ENCODE measurements at places on chromosomes 6 and 20.

GRCh38 chr6:127844529-127844928, 56.3 kb downstream of the THEMIS start:
- DNase-seq: no peak

DNA sequence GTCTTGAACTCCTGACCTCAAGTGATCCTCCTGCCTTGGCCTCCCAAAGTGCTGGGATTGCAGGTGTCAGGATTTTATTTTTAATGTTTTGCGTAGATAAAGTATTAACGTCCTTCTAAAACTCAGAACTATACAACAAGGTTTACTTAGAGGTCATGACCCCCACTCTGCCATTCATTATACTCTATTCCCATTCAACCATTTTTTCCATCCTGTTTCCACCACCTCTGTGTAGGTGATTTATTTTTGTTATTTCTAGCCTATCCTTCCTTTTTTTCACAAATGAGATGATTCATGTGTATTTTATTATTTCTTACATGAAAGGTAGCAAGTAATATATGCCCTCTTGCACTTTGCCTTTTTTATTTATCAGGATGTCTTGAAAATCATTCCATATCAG, 138.1 kb downstream of the FARS2 start:
- DNase-seq: no peak

DNA sequence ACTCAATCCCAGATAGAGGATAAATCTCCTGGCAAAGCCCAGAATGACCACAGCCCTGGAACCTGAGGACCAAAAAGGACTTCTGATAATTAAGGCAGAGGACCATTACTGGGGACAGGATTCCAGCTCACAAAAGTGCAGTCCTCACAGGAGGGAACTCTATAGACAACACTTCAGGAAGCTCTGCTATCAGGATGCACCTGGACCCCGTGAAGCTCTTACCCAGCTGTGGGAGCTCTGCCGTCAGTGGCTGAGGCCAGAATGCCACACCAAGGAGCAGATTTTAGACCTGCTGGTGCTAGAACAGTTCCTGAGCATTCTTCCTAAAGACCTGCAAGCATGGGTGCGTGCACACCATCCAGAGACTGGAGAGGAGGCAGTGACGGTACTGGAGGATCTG, 992 bp downstream of the ZSCAN16 start:
- DNase-seq: no peak

- DNase-seq: no peak
These were observed 1.3 kb downstream of the FAM83C start for GRCh38 chr20:35290887-35291417.

DNA sequence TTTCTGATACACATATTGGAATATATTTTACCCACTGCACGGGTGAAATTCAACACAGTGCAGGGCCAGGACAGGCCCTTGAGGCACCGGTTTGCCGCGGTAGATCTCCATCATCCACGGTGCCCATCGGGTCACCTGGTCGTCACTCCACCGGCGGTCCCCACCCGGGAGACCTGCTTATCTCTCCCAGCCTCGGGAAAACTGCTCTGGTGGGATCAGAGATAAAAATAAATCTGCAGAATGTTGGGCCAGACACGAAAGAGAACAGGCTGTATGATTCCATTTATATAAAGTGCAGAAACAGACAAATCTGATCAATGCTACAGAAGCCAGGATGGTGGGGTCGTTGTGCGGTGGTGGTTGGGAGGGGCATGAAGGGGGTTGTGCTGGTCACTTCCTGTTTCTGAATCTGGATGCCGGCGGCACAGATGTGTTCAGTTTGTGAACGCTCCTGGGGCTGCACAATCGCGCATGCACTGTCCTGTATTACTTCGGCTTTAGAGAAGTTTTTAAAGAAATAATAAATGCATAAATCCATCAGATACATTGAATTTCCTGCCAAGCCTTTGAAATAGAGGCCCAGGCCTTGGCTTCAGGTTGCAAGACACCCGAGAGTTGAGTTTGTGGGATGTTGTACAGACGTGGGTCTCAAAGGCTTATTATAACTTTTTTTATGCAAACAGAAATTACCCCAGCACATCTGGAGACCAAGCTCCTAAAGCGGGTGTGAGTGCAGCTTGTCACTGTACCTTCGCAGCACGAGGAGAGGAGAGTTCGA, 54.3 kb downstream of the ANKRD60 start:
- no peak for DNase-seq

DNA sequence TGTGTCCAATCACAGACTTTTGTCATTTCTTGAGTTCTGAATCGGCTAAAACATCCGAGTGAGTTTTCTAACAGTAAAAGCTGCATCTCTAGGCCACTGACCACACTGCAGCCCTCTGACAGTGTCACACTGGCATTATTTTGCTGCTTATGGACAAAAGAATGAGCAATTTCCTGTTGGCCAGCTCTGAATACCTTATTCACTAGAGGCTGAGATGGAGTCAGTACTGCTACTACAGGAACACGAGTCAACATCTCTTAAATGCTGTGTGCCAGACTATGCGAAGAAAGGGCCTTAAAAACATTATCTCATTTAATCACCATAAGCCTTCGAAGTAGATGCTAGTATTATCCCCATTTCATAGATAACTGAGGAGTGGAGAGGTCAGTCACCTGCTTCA, 42.5 kb upstream of the IPCEF1 start:
- no peak for DNase-seq

DNA sequence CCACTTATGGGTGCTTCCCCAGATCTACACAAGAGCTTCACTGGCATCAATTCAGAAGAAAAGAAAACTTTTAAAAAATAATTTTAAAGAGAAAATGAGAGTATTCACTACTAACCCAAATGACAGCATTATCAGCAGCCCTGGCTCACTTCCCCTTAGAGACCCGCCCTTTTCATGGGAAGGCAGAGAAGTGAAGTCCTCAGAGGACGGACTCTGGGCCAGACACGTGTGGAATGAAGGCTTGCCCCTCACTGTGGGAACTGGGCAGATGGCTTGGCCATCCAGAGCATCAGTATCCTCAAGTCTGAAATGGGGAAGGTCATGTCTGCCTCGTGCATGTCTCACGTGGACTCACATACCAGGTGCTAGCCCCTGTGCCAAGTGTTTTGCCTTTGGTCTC, 63.5 kb downstream of the JAG1 start:
- no peak for DNase-seq

- no peak for DNase-seq
These were observed 13.0 kb downstream of the ZNF451 start for GRCh38 chr6:57102976-57103375.
